ENCODE measurements at places on chromosomes 7 and 10. TPM values are rescaled to one million over a fixed set of nuclear protein-coding genes. Genes with fewer than 3 reads are reported as not detected.

The PLPP4 gene
- not detected for total RNA-seq

DNA sequence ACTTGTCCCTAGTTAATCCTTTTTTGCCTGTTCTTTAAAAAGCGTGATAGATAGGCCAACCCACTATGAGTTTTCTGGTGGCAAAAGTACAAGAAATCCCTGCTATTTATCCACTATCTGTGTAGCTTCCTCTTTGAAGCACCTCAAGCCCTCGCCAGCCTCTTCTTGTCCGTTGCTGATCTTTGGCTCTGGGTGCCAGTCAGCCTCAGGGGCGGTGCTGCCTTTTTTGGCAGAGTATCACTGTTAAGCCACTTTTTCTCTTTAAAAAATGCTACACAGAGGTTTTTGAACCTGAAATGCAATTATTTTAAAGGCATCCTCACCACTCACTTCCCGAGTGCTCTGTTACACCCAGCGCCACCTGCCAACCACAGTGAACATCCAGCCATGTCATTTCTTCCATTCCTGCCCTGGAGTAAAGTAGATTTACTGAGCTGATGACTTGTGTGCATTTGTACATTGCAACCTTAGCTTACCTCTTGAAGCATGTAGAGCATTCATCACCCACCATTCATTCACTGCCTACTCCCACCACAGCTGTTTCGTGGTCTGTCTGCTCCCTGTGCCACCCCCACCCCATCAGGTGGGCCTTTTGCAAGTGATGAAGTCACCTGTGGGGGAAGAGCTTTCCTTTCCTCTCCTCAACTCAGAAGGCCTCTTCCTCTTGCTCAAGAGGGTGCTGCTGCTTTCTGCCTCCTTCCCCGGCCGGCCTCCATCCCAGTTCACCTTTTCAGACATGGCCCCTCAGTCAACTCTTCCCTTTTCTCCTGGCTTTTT, 414.2 kb upstream of the GALNT17 start:
- no peak for DNase-seq

The NT5C2 gene
- total RNA-seq: 51.8 TPM

DNA sequence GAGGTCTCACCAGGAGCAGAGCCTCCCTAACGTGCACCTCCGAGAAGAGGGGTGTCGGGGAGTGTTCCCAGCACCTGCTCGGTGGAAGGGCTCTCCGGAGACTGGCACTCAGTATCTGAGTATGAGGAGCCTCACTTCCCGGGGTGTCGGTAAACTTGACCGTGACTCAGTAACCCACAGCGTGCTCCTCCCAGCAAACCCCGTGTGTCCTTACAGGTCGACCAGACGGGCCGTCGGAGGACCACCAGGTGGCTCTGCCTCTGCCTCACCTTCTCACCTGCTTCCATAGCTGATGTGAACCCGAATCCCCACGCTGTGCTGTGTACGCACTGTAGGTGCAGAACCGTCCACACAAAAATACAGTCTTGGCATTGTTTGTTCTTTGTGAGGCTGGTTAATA, 29.0 kb upstream of the KNDC1 start:
- DNase-seq: no peak

DNA sequence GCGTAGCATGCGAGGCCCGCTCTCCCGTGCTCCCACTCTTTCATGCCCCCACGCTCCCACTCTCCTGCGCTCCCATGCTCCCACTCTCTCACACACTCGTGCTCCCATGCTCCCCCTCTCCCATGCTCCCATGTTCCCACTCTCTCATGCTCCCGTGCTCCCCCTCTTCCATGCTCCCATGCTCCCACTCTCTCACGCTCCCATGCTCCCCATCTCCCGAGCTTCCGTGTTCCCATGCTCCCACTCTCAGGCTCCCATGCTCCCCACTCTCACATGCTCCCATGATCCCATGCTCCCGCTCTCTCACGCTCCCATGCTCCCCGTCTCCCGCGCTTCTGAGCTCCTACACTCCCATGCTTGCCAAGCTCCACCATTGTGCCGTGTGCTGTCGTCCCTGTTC, 84.4 kb upstream of the ANLN start:
- no peak for DNase-seq

DNA sequence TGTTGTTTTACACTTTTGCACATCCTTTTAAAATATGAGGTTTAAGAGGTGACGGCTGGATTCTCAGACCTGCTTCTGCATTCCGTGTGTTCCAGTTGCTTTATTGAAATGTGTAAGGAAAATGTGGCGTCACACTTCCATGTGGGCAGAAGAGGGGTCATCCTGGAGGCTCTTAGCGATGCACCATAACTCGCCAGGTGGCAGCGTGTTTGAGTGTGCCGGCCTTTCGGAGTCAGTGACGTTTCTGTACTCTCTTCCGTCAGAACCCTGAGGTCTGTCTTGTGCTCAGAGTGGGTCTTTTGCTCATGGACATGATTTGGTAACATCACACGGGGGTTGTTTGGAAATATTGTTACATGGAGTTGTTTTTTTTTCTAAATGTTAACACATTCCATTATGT, 9.1 kb downstream of the PPP2R2D start:
- DNase-seq: no peak

The SEMA3C gene
- not detected for total RNA-seq

- no peak for DNase-seq
These were observed 140.0 kb upstream of the PHYHIPL start for GRCh38 chr10:59036311-59037017.

The GPR158 gene
- total RNA-seq: not detected

The PTF1A gene
- total RNA-seq: not detected

The TMEM139 gene
- total RNA-seq: 0.42 TPM

- DNase-seq: peak; percentile 71
These were observed 26.4 kb upstream of the ANKRD1 start for GRCh38 chr10:90947030-90947960.

- no peak for DNase-seq
These were observed 6.5 kb upstream of the HERPUD2 start for GRCh38 chr7:35701287-35701900.

- DNase-seq: no peak
These were observed 36.6 kb upstream of the ZMIZ2 start for GRCh38 chr7:44712012-44712411.

The PPA1 gene
- total RNA-seq: 424 TPM

DNA sequence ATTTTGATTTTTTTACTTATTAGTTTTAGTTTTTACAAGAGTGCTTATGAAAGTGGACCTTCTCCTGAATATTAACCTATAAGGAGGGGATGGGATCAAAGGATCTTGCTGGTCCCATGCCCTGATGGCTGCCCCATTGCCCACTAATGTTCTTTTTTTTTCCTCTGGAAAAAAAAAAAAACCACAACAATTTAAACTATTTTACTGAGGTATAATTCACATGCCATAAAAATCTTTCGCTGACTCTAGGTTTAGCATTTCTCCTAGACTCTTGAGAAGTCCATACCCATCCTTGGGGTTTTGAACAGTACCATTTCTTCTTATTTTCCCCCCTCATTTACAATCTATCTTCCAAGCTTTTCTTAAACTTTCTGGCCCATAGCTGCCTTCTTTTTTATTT, 481.8 kb downstream of the TFEC start:
- DNase-seq: no peak

- no peak for DNase-seq
These were observed 11.3 kb downstream of the STARD3NL start for GRCh38 chr7:38189231-38189938.
